Subcutaneous preadipocyte (primary cell): ENCODE measurements at places on chromosomes 4 and X. TPM values are rescaled to one million over a fixed set of nuclear protein-coding genes. Genes with fewer than 3 reads are reported as not detected.

The MAGEA8 gene
- total RNA-seq: not detected in 2 replicates

The NPY2R gene
- under 0.01 TPM in 1 of 2 replicates, not detected in the other for total RNA-seq

The EDNRA gene
- 6.6 and 6.8 TPM in 2 replicates for total RNA-seq

The GCNA gene
- total RNA-seq: 1.5 and 1.8 TPM in 2 replicates

The ZNF732 gene
- total RNA-seq: 0.37 and 0.59 TPM in 2 replicates

The CTAG1A gene
- not detected in 2 replicates for total RNA-seq

The CXorf51B gene
- not detected in 2 replicates for total RNA-seq

The CDKN2AIP gene
- 8.8 and 12.1 TPM in 2 replicates for total RNA-seq

The MAN2B2 gene
- 7.8 and 11.0 TPM in 2 replicates for total RNA-seq

The PPBP gene
- total RNA-seq: not detected in 2 replicates

The HHIP gene
- total RNA-seq: 0.37 and 4.5 TPM in 2 replicates

The TEX11 gene
- total RNA-seq: not detected in 2 replicates

The COX7B gene
- 202 and 329 TPM in 2 replicates for total RNA-seq

The CLCN4 gene
- total RNA-seq: 1.8 and 2.2 TPM in 2 replicates

The CD38 gene
- total RNA-seq: under 0.01 TPM in 1 of 2 replicates, not detected in the other

The REPS2 gene
- 0.37 and 0.39 TPM in 2 replicates for total RNA-seq

The MAGEA2 gene
- total RNA-seq: not detected in 2 replicates

The COX7B2 gene
- total RNA-seq: not detected in 2 replicates

The HSPA4L gene
- total RNA-seq: 4.8 and 6.1 TPM in 2 replicates

The HAND2 gene
- total RNA-seq: 9.9 and 15.4 TPM in 2 replicates

The SPATA18 gene
- 10.9 and 15.4 TPM in 2 replicates for total RNA-seq

The ATP1B4 gene
- total RNA-seq: not detected in 2 replicates

The RAP1GDS1 gene
- 55.1 and 72.3 TPM in 2 replicates for total RNA-seq

The NUDT6 gene
- total RNA-seq: 8.4 and 11.8 TPM in 2 replicates

The FRYL gene
- 31.2 and 50.8 TPM in 2 replicates for total RNA-seq

The BMX gene
- total RNA-seq: not detected in 2 replicates

The PROM1 gene
- not detected in 2 replicates for total RNA-seq

The FGF13 gene
- total RNA-seq: under 0.01 and 0.59 TPM in 2 replicates

The SPANXB1 gene
- total RNA-seq: not detected in 2 replicates

The GATA1 gene
- not detected in 2 replicates for total RNA-seq

The LARP7 gene
- 19.8 and 22.7 TPM in 2 replicates for total RNA-seq

The AKAP4 gene
- not detected in 2 replicates for total RNA-seq

The VCX gene
- total RNA-seq: not detected in 2 replicates

The TAF7L gene
- total RNA-seq: 0.37 and 0.39 TPM in 2 replicates

The FHDC1 gene
- total RNA-seq: under 0.01 and 0.20 TPM in 2 replicates
